ENCODE measurements at places on chromosomes 2 and 18.

DNA sequence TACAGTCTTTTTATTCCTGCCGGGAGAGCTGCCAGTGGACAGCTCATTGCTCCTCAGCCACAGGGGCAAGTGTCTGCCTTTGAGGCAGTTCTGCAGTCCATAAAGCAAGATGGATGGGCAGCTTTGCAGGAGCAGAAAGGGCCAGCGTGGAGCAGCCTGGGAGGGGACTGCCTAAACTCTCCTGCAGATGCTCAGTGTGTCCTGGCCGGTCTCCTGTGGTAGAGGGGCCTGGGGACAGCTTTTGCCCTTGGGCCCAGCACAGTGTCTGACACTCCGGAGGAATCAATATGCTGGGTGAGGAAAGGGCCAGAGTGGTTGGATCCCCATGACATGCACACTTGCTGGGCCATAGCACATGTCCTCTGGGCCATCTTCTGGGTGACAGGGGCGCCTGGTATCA is 65.7 kb upstream of the DAPL1 start:
- no peak for DNase-seq

- no peak for DNase-seq
Observed at GRCh38 chr2:169036736-169037440, 5.8 kb upstream of the ABCB11 start.

- DNase-seq: no peak
Observed at GRCh38 chr2:197383825-197384224, 51.0 kb downstream of the SF3B1 start.

DNA sequence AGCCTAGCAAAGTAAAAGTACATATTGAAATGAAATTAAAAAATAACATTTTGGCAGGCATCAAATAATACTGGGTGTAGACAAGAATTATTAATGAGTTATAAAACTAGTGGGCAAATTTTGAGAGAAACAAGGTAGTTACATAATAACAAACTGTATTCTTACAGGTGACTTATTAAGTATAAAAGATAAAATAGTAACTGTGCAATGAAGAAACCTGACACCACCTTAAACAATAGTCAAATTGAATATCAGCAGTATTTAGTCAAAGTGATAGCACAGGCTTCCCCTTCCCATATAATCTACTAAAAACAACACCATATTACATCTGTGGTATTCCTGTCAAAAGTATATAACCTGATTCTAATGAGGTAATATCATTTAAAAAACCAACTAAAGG is 1099.8 kb upstream of the CRIM1 start:
- DNase-seq: no peak

DNA sequence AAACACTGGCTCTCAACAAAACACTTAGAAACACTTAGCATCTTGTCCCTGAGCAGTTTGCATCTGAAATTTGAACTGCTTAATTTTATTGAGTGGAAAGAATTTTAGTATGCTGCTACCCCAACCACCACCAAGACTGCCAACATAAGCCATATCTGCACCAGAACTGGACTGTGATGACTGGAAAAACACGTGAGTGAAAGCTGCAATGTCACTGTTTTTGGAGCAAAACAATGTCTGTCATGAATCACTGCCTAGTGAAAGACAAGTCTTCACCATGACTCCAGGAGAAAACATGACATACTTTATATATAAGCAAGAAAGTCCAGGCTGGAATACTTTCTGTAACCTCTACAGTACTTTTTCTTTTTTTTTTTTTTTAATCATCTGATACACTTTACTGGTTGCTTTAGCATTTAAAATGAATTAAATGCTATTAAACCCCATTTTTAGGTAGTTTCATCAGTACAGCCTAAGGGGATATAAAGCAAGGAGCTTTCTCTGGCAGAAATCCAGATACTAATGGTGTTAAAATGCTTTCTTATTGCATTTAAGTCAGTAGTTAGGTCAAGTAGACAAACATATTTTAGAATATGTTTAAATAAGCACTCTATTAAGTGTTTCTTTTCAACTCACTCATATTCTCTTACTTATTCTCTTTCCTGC is 2129.4 kb upstream of the PIK3C3 start:
- DNase-seq: no peak

DNA sequence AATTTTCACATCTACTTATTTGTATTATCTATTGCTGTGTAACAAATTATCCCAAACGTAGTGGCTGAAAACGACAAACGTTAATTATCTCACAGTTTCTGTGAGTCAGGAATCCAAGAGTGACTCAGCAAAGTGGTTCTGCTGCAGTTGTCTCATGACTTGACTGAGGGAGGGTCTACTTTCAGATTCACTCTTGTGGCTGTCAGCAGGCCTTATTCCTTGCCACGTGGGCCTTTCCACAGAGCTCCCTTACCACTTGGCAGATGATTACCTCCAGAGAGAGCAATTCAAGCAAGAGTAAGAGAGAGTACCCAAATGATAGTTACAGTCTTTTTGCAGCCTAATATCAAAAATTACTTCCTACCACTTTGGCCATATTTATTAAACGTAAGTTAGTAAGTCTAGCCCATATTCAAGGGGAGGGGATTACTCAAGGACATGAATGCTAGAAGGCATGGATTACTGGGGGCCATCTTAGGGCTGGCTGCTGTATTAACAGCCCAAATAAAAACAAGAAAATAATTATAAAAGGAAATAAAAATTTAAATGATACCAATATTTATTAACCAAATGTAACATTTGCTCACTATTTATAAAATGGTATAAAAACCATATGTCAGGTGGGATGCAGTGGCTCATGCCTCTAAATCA is 48.7 kb upstream of the NBEAL1 start:
- DNase-seq: peak; percentile 11

- no peak for DNase-seq
Observed at GRCh38 chr18:58495207-58495606, 133.7 kb downstream of the ALPK2 start.

DNA sequence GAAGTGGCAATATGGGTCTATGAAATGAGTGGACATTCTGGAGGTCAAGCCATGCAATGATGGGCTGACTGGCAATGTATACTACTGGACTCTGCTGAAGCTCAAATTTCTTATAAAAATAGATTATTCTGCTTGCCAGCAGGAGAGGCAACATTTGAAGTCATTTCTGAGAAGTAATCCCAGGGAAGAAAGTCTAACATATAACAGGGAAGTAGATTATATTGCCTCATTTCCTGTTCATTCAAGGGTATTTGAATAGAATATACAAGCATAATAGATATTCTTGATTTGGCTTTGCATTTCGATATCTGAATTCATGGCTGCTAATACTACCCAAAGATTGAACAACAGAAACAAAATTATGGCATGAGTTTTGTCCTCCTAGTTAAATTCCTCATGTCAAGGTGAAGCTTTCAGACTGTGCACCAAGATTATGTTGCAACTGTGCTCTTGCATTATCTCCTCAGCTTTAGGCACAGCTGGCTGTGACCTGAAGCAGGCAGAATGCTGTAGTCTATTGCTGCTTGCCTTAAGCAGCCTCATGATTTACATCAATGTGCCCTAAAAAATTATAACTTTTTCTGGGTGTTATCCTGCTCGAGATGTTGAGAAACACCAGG is 13.3 kb upstream of the TMX3 start:
- DNase-seq: no peak

- DNase-seq: no peak
Observed at GRCh38 chr2:133458280-133458679, 110.0 kb downstream of the NCKAP5 start.

DNA sequence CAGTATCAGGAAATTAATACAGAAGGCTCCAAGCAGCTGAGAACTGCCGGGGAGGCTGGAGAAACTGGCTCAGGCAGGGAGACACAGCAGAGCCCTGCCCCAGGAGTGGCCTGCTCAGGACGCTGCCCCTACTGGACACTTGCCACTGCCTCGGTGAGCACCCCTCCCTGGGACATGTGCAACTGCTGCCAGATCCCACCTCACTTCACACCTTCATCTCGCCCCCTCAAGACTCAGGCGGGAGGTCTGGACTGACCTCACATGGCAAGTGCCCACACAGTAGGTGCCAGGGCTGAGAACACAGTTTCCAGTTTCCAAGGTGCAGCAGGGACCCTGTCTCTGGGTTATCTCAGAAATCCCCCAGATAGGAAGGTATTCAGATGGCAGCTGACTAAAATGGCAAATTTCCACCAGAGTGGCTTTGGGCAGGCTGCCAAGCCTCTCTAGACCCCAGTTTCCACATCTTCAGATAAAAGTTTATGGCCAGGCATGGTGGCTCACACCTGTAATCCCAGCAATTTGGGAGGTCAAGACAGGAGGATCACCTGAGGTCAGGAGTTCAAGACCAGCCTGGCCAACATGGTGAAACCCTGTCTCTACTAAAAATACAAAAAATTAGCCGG is 33.7 kb upstream of the LBH start:
- DNase-seq: no peak

GRCh38 chr2:10978090-10978670 is 66.4 kb downstream of the KCNF1 start:
- DNase-seq: no peak

- no peak for DNase-seq
Observed at GRCh38 chr2:173397539-173397938, 42.9 kb downstream of the CDCA7 start.

DNA sequence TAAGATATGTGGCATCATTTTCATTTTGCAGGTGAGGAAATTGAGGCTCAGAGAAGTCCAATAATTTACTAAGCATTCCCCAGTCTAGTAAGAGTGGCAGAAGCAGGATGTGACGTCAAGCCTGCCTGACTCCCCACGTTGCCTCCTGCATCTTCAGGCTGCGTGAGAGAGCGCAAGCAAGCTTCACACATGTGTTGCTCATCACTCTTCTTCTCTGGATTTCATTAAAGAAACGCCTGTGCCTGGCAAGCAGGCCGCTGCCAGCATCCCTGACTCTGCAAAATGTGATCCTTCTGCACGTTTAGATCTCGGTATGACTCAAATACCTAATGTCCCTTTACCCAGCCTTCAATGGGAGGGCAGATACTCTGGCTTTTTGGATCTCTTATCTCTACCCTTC is 96.8 kb downstream of the PRKCE start:
- peak; percentile 78 for DNase-seq

GRCh38 chr2:38064801-38065501 is 11.0 kb downstream of the CYP1B1 start:
- no peak for DNase-seq

DNA sequence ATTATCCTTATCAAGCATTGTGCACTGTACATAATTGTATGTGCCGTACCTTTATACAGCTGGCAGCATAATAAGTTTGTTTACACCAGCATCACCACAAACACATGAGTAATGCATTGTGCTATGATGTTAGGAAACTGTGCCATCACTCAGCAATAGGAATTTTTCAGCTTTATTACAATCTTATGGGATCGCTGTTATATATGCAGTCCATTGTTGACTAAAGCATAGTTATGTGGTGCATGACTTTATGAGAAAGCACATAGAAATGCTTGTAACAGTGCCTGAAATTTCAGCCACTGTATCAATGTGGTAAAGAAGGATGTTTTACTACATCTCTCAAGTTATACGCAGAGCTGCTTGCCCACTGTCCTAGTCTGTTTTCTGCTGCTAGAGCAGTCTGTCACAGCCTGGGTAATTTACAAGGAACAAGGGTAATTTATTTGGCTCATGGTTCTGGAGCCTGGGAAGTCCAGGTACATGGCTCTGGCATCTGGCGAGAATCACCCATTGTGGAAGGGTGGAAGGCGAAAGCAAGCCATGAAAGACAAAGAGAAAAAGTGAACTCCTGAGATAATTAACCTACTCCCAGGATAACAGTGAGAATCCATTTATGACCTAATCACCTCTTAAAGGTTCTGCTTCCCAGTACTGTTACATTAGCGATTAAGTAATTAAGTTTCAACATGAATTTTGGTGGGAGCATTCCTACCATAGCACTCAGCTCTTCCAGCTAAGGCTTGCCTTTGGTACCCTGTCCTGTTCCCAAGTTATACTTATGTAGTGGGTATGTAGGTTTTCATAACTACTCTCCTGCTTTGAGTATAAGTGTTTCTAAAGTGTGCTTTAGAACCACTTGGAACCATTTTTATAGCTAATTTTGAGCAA is 4.6 kb downstream of the MAP3K20 start:
- peak; percentile 52 for DNase-seq

GRCh38 chr18:11521853-11522252 is 87.5 kb upstream of the SLC35G4 start:
- DNase-seq: no peak
